ENCODE measurements at places on chromosomes 2 and 18.

GRCh38 chr18:55778788-55779690 is 191.0 kb upstream of the TCF4 start:
- DNase-seq: no peak

DNA sequence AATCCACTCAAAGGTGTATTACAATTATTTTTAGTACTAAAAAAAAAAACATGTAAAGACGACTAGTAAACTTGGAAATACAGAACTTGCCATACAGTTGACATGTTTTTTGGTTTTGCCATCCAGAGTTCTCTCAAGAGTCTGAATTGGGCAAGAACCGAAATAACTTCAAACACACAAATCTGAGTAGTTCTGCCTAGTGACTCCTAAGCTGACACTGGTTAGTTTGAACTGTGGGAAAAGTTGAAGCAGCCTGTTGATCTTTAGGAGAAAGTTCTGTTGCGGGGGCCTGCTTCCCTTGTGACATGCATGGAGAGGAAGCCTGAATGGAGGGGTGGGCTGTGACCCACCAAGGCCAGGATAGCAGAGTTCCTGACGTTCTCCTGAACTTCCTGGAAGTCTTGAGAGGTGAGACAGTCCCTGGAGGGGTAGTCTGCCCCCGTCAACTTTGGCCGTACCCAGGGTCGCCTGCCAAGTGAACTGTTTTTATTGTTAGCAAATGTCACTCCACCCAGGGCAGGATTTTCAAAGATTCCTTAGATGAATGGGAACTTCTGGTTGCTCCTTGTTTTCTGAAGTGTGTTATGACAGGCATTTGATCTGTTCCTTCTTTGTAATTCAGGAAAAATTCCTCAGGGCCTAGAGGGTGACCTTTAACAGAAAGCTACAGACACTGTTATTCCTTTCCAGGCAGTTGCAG is 85.6 kb upstream of the SPTBN1 start:
- no peak for DNase-seq

GRCh38 chr2:8627019-8627691 is 54.7 kb upstream of the ID2 start:
- no peak for DNase-seq

DNA sequence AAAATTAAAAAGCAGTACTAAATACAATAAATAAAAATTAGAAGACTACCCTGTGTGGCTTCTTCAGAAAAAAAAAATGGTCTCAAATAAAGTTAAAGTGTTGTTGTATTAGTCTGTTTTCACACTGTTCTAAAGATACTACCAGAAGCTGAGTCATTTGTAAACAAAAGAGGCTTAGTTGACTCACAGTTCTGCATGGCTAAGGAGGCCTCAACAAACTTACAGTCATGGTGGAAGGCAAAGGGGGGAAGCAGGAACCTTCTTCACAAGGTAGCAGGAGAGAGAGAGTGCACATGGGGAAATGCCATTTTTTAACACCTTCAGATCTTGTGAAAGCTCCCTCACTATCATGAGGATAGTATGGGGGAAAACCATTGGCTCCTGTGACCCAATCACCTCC is 612.8 kb downstream of the RNF144A start:
- no peak for DNase-seq

DNA sequence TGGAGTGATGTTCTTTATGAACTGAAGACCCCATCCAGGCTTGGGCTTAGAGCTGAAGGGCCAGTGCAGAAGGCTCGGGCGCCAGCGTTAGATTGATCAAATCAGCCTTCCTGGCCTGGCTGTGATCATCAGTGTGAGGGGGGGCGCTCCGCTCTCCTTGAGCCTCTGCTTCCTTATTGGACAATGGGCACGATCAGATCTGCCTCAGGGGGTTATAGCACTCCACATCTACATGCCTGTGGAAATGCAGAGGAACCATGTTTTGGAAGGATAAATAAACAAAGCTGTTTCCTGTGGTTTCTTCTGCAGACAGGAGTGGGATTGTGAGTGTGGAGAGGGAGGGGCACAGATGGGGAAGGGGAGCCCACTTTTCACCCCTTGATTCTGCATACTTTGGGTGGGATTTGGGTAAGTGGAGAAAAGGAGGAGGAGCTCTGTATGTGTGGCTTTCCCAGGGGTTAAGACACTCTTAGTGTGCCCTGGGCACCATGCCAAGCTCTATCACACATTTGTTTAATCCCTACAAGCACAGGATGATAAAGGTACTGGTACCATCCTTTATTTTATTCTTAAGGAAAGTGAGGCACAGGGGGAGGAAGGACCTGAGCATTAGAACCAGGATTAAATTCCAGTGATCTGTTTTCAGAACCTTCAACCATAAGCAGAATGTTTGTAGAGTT is 150.5 kb downstream of the EN1 start:
- DNase-seq: no peak

DNA sequence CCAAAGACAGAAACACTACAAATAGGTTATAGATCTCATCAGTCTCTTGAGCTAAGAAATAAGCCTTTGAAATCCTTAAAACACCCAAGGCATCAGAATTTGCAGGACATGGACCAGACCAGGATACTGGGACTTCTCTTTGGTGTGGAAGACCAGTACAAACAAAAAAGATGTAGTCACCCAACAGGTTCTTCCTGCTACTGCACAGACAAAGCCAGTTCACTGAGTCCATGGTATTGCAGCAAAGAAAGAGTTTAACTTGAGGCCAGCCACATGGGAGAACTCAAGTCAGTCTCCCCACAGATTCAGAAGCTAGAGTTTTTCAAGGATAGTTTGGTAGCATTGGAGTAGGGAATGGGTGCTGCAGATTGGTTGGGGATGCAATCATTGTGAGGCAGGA is 169.6 kb upstream of the NDUFV2 start:
- no peak for DNase-seq

DNA sequence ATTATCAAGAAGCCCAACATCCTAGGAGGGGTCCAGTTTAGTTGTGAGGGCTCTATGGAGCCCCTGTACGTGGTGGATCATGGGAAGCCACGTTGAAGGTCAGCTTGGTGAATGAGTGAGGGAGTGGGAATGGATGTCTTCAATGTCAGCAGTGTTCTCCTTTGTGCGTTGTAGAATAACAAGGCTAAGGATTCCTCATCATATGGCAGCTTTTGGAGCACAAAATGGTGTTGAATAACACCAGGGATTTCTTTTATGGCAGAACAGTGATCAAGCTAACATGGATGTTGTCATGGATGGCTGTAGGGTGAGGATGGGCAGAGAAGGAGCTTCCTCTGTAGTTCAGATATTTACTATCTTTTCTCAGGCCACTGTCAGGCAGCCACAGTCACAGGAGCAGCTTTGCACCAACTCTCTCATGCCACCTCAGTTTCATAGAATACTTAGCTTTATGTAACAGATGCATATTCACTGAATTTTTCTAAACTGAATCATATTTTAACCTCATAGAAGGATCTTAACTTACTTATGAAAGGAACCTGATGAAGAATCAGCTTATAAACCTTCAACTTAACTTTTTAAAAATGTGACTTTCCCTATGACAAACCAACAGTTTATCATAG is 284.5 kb upstream of the EPAS1 start:
- DNase-seq: no peak

GRCh38 chr2:222825031-222825430 is 35.8 kb upstream of the ACSL3 start:
- DNase-seq: no peak

DNA sequence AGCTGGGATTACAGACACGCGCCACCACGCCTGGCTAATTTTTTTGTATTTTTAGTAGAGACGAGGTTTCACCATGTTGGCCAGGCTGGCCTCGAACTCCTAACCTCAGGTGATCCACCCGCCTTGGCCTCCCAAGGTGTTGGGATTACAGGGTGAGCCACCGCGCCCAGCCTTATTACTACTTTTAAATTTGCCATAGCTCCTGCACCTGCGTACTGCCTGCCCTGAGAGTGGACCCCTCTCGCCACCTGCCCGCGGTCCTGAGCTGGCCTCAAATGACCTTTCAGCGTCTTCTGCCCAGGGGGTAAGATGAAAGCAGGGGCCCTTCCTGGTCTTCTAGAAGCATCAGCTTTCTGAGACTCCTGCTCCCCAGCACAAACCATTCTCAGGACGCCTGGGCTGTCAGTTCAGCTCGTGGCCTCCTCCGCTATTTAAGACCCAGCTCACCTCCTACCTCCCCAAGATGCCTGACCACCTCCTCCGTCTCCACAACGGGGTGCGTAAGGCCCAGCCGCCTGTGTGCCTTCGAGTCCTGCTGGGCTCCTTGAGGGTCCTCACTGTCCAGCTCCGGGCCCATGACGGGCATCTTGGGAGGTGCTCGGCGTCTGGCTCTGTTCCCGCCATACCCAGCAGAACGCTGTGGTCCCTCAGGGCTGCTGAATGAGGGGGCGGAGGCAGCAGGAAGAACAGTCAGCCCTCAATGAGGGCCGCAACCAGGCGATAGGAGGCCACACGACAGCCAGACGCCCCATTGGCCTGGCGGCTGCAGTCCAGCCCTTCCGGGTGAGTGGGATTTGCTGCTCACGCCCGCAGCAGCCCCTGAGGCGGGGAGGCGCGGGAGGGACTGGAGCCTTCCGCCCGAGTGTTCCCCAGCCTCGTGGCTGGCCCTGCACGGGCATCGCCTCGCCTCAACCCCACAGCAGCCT is 266.6 kb downstream of the TFCP2L1 start:
- DNase-seq: no peak

DNA sequence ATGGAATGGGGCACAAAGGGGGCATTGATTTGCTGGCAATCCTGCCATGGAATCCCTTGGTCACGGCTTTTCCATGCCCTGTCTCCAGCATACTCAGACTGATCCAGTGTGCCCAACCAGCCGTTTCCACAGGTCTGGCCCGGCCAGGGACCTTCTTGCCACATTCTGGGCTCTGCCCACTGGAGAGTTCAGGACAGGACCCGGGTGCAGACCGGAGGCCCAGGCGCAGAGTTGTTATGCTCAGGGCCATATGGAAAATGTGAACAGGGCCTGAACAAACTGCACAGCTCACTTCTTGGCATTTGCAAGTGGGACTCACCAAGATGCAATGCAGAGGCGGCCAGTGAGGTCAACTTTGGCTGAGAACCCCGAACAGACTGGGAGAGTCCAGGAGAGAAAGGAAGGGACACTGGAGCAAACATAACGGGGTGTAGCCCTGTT is 15.6 kb upstream of the ASAP2 start:
- DNase-seq: peak; percentile 76

All from BJ (cell line).